CD4-positive, alpha-beta T cell treated with Interleukin-21 for 1 hour (primary cell): ENCODE measurements at places on chromosomes 13 and 19.

- DNase-seq: no peak
Observed at GRCh38 chr19:18155095-18156087, 2.4 kb downstream of the PIK3R2 start.

DNA sequence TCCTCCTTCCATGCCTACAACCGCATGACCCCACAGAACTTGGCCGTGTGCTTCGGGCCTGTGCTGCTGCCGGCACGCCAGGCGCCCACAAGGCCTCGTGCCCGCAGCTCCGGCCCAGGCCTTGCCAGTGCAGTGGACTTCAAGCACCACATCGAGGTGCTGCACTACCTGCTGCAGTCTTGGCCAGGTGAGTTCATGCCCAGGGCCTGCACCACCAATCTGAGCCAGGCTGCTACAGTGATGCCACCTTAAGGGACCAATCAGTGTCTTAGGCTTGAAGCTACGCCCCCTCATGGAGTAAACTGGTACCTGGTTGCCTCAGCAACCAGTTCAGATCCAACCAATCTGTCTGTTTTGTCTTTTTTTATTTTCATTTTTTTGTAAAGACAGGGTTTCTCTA, 5.2 kb downstream of the SYDE1 start:
- DNase-seq: peak; percentile 5

- DNase-seq: no peak
Observed at GRCh38 chr13:99811067-99811700, 160.4 kb downstream of the ZIC5 start.

- no peak for DNase-seq
Observed at GRCh38 chr13:52737965-52738364, 1.7 kb downstream of the CNMD start.

DNA sequence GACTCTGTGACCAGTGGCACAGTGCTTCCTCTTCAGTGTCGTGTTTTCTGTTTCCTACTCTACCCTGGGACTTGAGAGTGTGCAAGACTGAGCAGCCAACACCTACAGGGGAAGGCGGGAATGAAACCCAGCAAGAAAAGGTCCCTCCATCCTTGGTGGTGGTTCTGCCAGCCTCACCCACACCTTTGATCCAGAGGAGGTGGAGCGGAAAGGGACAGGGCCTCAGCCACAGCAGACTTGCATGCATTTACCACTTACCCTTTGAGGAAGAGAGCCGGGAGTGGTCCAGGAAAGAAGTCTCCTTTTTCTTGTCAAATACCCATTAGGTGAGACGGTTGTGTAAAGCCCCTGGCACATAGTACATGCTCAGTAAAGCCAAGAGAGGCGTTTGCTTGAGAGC, 164.8 kb upstream of the ZNF536 start:
- no peak for DNase-seq

GRCh38 chr13:26184791-26185250, 37.3 kb downstream of the RNF6 start:
- peak; percentile 81 for DNase-seq

- DNase-seq: no peak
Observed at GRCh38 chr13:111384441-111385182, 64.2 kb downstream of the TEX29 start.

GRCh38 chr19:49889038-49889686, 7.5 kb downstream of the IL4I1 start:
- DNase-seq: no peak

- no peak for DNase-seq
Observed at GRCh38 chr13:27808851-27809550, 16.7 kb downstream of the GSX1 start.

DNA sequence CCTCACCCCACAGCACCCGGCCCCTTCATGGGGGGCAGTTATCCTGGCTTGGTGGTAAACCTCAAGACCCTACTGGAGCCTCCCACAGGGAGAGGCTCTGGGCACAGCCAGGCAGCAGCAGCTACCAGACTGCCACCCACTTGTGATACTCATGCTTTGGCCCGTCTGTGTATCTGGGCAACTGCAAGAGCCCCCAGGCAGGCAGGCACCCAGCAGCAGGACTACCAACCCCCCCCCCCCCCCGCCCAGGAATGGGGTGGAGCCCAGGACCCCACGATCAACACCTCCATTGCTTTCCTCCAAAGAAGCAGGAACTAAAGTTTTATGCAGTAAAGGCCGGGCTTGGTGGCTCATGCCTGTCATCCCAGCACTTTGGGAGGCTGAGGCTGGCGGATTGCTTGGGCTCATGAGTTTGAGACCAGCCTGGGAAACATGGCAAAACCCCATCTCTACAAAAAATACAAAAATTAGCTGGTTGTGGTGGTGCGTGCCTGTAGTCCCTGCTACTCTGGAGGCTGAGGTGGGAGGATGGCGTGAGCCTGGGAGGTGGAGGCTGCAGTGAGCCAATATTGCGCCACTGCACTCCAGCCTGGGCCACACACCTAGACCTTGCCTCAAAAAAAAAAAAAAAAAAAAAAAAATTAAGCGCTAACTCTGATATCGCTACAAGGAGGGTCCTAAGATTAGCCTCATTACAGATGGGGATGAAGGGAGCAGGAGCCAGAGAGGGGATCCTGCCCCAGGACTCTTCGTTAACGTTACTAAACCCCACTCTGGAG, 1.1 kb upstream of the LYL1 start:
- DNase-seq: no peak

DNA sequence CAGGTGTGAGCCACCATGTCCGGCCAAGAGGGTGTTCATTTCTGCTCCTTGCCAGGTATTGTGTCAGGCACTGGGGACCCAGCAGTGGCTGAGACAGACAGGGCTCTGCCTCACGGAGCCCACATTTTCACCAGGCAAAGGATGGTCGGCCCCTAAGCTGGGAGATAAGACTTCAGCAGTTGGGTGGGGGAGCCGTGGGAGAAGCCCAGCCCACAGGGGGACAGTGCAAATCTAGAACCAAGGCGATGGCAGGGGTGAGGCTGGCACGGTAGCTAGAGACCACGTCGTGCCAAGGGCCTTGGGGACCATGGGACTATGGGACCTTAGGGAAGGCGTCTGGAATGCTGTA, 8.3 kb downstream of the LSR start:
- DNase-seq: no peak

DNA sequence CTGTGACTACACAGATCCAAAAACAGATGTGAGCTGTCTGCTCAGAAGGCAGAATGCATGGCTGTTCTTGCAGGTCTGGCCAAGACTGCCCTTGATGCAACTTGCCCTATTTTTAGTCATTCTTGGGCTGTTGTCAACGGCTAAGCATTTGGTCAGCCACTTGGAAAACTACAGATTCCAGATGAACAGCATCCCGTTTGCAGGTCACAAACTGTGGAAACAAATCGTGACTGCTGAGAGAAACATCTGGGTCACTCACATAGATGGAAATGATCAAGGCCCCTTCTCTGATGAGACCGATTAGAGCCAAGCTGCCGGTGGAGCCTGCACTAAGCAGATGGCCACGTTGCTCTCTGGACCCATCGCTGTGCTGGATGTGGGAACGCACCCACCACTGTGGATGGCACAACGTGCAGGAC, 15.4 kb upstream of the METTL21C start:
- DNase-seq: no peak

- no peak for DNase-seq
Observed at GRCh38 chr13:79860791-79861190, 379.8 kb downstream of the NDFIP2 start.

- no peak for DNase-seq
Observed at GRCh38 chr19:30317403-30317802, 54.8 kb upstream of the ZNF536 start.

DNA sequence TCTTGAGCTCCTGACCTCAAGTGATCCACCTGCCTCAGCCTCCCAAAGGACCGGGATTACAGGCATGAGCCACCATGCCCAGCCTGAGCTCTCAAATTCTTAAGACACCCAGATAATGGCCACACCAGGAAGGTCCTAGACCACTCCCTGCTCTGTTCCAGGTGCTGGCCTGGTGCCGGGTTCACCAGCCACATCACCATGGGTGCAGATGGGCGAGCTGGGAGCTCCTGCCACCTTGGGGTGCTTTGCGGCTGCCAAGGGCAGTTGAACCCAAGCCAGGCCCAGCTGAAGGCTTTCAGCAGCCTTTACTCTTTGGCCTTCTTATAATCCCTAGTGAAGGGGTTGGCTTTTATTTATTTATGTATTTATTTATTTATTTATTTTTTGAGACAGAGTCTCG, 4.9 kb downstream of the HPN start:
- DNase-seq: no peak

DNA sequence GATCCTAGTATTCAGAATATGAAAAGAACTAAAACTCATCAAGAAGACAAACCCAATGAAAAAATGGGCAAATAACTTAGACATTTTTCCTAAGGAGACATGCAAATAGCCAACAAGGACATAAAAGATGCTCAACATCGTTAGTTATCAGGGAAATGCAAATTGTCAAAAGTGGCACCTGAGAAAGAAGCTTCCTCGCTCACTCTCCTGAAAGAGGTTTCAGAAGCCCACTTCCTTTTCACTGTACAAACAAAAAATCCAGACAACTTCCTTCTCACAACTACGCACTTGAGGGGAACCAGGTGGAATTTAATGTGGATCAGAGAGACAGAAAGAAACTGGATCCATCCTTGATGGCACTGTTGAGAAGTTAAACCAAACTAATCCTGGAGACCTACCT, 41.5 kb downstream of the KLF12 start:
- no peak for DNase-seq

GRCh38 chr13:51976423-51976822, 34.8 kb downstream of the ATP7B start:
- DNase-seq: no peak

DNA sequence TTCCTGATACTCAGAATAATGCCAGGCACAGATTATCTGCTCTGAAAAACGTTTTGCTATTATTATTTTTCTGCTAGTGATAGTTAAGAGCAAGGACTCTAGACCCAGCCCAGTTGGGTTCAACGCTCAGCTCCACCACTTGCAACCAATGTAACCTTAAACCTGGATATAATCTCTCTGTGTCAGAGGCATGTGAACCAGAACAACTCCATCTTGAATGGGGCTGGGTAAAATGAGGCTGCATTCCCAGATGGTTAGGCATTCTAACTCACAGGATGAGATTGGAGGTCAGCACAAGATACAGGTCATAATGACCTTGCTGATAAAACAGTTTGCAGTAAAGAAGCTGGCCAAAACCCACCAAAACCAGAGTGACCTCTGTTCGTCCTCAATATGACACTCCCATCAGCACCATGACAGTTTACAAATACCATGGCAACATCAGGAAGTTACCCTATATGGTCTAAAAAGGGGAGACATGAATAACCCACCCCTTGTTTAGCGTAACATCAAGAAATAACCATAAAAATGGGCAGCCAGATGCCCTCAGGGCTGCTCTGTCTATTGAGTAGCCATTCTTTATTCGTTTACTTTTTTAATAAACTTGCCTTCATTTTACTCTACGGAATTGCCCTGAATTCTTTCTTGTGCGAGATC, 13.6 kb downstream of the FAM187B start:
- no peak for DNase-seq

DNA sequence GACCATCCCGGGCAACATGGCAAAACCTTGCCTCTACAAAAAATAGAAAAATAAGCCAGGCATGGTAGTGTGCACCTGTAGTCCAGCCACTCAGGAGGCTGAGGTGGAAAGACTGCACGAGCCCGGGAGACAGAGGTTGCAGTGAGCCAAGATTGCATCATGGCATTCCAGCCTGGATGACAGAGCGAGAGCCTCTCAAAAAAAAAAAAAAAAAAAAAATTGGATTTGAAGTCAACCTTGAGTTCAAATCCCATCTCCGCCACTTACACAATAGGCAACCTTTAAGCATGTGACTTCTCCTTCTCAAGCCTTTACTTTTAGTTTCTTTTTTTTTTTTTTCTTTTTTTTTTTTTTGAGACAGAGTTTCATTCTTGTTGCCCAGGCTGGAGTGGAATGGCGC, 12.0 kb downstream of the KASH5 start:
- DNase-seq: no peak

- DNase-seq: no peak
Observed at GRCh38 chr13:92602560-92602959, 624.0 kb upstream of the GPC6 start.
